ENCODE measurements at places on chromosomes 4 and X.

DNA sequence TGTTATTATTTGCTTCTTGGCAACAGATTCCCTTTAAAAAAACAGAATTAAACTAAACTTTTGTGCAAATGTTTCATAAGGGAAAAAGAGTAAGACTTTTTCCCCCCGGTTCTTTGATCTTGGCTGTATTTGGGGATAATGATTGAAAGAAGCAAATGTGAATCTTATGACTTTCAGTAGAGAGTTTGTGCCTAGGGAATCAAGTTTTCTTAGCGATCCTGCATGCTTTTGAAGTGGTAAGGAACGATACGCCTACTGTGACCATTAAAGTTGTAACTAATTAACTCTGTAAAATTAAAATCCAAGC is 9.0 kb downstream of the ATP10D start:
- DNase-seq: no peak

- no peak for DNase-seq
Observed at GRCh38 chr4:55574252-55574651, 17.8 kb downstream of the PDCL2 start.

DNA sequence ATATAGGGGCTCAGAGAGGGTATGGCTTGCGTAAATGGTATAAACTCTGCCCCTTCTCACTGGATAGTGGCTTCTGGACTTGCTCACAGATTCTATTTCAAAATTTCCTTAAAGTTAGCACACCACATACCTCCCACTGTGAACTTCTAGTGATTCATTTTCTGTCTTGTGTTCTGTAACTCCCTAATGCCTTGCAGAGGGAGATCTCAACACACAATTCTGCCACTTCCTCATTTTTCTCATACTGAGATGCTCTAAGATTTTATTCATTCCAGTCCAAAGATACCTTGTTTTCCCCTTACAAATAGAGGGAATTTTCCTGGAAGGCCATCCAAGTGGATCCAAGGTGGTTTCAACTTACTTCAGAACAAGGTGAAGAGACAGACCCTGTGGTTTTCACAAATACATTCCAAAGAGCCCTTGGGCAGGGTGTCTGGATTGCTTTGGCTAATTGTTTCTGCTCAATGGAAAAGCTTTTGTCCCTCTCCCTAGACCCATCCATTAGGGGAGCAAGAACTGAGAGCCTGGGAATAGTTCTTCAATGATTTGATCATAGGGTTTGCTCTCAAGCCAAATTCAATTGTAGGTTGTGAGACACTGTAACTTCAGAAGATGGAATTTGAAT is 52.1 kb upstream of the CAPN6 start:
- no peak for DNase-seq

- no peak for DNase-seq
Observed at GRCh38 chr4:112199041-112199440, 32.5 kb upstream of the AP1AR start.

- no peak for DNase-seq
Observed at GRCh38 chr4:159150821-159151390, 48.0 kb downstream of the RAPGEF2 start.

- DNase-seq: no peak
Observed at GRCh38 chr4:108901291-108901690, 138.4 kb upstream of the ETNPPL start.

- no peak for DNase-seq
Observed at GRCh38 chr4:94852616-94853015, 94.9 kb downstream of the BMPR1B start.

- no peak for DNase-seq
Observed at GRCh38 chrX:45803383-45803921, 602.8 kb upstream of the DIPK2B start.

GRCh38 chrX:16822723-16823122 is 36.5 kb downstream of the TXLNG start:
- no peak for DNase-seq

GRCh38 chr4:81418572-81418971 is 53.1 kb downstream of the RASGEF1B start:
- DNase-seq: no peak

DNA sequence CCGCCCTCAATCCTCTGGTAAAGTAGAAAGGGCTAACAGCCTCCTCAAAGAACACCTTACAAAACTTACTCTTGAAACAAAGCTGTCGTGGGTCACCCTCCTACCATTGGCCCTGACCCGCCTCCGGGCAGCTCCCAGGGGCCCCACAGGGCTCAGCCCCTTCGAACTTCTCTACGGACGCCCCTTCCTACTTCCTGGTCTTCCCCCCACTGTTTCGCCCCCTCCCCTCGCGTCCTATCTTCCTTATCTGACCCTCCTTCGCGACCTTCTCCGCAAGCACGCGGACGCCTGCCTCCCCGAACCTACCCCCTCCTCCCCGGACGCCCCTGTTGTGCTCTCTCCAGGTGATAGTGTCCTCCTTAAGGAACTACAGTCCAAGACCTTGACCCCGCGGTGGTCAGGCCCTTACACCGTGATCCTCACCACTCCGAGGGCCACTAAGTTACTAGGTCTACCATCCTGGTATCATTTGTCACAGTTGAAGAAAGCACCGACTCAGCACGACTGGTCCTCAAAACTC is 963.1 kb downstream of the RPA4 start:
- DNase-seq: no peak

DNA sequence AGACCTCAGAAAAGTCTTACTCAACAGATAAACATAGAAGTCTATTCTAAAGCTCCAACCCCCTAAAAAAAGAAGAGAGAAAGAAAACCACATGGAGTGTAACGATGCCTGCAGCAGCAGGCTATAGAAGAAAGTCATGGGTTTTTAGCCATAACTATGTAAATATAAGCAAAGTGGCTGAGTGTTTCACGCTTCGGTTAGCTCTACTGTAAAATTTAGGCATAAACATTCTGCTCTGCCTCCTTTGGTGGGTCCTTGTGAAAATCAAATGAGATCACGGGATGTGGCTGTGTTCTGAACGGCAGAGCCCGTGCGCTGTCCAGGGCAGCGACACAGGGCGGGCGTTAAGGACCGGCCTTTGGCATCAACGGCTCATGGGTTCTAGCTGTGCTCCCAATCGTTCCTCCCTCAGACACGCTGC is 78.4 kb downstream of the IRF2 start:
- no peak for DNase-seq

DNA sequence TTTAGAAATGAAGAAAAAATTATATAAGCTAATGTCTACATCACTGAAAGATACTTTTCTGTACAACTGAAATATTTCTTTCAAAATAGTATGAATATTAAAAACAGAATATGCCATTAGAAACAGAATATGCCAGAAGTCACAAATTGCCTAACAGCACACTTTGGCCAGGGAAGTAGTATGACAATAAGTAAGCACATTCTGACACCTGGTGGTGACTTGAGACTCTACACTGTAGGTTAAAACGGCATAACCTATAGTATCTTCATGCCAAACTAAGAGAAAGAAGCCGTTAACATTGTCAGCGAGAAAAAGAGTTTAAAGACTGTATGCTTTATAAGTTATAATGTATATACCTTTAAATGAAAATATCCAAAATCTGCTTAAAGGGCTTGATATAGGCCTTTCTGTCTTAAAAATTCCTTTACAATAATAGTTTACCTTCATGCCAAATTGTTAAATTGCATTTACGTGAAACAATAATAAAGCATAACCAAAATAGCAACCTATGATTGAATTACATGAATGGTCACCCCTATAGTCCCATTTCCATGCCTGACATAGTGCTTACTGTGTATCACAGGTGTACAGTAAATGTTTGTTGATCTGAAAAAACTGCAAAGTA is 32.8 kb downstream of the FAM13A start:
- peak; percentile 20 for DNase-seq

GRCh38 chr4:148056879-148057278 is 325.0 kb downstream of the ARHGAP10 start:
- DNase-seq: peak; percentile 35

DNA sequence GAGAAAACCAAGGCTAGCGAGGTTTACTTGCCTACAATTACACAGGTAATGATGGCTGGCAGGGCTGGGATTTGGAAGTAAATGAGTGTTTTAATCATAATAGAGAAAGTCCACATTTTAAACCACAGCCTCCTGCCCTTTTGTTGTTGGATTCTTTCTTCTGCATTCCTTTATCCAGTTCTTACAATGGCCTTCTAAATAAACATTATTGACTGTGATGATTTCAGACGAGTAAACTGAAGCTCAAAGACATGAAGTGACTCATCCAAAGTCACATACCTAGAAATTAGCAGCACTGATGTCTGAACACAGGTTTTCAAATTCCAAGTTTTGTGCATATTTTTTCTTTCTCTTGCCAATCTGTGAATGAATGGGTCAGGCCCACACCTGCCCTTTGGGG is 51.2 kb upstream of the C1QTNF7 start:
- no peak for DNase-seq

- DNase-seq: no peak
Observed at GRCh38 chrX:10110984-10111363, 45.8 kb upstream of the CLCN4 start.

GRCh38 chr4:80142394-80143306 is 54.7 kb upstream of the PRDM8 start:
- no peak for DNase-seq

DNA sequence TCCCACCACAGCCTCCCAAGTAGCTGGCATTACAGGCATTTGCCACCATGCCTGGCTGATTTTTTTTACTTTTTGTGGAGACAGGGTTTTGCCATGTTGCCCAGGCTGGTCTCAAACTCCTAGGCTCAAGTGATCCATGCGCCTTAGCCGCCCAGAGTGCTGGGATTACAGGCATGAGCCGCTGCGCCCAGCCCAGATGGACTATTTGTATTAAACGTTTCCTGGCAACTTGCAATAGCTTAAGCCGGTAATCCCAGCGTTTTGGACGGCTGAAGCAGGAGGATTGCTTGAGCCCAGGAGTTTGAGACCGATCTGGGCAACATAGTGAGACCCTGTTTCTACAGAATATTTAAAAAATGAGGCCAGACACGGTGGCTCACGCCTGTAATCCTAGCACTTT is 18.4 kb downstream of the UBE2K start:
- no peak for DNase-seq

DNA sequence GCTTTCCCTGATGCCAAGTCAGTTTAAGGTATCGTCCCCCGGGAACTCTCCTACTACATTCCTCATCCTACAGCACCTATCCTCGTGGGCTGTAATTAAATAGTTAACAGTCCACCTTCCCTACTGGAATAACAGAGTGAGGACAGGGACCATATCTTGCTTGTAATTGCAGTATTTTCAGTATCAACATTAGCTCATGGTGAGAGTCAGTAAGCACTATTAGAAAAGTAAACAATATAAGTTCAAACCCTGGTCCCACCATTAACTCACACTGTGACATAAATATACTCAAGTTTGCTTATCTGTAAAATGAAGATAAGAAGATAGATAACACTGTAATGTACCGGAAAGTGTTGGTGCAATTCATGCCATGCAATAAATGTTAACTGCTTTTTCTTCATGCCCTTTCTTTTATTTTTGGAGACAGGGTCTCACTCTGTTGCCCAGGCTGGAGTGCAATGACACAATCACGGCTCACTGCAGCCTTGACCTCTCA is 61.3 kb downstream of the SH3RF1 start:
- no peak for DNase-seq

GRCh38 chrX:36573720-36574119 is 434.4 kb upstream of the FAM47C start:
- no peak for DNase-seq

GRCh38 chr4:31715302-31715701 is 995.1 kb downstream of the PCDH7 start:
- DNase-seq: no peak

DNA sequence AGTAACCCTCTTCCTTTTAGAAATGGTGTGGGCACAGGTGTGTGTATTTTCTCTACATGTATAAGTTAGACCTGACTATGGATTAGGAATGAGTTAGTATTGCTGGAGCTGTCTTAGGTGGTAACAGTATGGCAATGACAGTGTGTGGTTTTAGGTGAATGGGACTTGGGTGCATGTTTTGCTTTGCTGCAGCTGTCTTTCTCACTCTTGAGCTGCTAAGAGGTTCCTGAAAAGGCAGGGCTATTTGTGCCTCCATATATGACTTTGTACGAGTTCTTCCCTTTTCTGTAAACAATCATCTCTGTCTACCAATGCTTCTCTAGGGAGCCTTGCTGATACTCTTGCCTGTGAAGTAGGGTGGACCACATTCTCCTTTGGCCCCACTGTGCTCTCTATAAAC is 234.8 kb upstream of the HHIP start:
- no peak for DNase-seq

DNA sequence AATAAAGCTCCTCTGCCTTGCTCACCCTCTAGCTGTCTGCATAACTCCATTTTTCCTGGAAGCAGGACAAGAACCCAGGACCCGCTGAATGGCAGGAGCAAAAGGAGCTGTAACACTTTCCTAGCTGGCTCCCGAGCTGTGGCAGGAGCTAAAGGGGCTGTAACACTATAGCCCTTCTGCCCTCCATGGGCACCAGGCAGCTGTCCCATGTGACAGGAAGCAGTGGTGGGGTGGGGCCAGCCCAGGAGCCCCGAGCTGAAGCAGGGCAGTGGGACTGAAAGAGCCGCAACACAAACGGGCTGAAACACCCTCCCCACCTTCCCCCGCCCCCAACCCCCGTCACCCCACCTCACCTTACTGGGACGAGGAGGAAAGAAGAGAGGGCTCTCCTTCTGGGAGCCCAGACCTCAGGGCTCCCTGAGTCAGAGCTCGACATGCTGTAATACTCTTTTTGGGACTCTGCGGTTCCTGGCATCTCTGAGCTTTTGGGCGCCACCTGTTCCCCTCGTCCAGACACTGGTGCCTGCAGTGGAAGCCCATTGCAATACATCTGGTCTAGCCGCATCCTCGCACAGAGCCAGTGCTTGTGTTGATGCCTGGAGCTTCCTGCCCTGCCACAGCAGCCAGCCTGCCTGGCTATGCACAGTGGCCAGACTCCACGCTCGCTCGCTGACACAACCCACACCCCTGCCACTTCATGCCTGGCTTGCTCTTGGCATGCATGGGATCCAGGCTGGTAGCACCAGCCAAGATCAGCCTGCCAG is 39.4 kb downstream of the PPM1K start:
- no peak for DNase-seq

- DNase-seq: no peak
Observed at GRCh38 chr4:152415980-152416379, 119.9 kb downstream of the FBXW7 start.

GRCh38 chr4:169627307-169627706 is 6.9 kb downstream of the CLCN3 start:
- DNase-seq: no peak

DNA sequence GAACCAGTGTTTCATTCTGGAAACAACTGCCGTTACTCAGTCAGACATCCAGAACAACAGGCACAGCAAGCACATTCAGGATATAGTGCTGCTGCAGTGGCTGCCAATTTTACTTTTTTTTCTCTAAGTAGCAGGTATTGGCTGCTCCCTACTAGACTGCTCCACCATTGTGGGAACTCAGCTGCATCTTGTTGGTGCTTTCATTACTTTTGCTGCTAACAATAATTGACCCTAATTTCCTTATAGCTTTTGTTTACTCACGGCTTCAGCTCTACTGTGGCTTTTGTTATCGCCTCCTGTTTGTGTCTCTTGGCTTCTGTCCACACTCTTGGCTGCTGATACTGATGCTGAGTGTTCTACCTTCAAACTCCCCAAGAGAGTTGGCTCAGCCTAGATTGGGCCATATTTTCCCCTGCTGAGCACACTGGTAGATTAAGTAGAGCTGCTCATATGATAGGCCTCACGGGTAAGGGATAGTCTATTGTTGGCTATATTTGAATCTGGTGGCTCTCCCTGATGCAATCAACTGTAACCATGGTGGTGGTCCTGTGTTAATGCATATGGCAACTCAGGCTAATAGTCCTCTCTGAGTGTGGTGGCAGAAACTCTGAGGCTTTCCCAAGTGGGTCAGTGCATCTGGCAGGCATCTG is 44.5 kb upstream of the IL2 start:
- DNase-seq: no peak
